ENCODE measurements at places on chromosomes 5 and 9. TPM values are rescaled to one million over a fixed set of nuclear protein-coding genes. Genes with fewer than 3 reads are reported as not detected.

SPINK13 gene
- not detected for total RNA-seq

SH3PXD2B gene
- total RNA-seq = 0.03 TPM

CHSY3 gene
- not detected for total RNA-seq

PCDHGC5 gene
- not detected for total RNA-seq

Data from CD8-positive, alpha-beta T cell (primary cell).